ENCODE measurements at places on chromosomes 1 and 21.
A peak's percentile ranks its signal among the peaks of the same experiment; 100 is the strongest.

DNA sequence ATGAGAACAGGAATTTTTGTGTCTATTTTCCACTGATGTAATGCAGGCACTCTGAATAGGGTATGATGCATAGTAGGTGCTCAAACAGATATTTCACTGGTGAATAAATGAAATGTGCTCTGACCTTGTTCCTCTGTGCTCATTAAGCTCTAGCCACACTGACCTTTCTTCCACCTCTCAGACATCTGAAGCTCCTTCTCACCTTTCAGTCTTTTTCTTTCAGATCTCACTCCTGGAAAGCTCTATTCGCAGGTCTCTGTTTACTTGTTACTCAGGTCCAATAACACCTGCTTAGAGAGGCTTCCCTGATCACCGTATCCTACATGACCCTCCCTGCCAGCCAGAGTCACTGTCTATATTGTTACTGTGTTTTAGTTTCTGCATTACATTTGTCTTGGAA lies 59.2 kb upstream of the IVNS1ABP start:
- no peak for DNase-seq

DNA sequence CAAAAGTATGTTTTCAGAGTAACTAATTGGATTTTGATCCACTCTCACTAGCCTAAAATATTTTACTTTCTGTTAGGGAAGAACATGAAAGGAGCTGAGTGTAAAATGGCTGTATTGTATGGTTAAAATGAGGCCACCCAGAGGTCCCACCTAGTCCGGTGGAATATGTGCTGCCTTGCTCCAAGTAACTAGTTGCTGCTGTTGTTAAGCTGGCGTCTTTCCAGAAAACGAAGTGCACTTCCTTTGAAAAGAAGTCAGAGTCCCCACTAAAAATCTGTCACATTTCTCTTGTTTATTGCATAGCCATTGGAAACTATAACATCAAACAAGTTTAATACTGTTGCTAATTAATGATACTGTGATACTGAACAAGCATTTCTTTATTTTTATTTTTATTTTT lies 3.2 kb downstream of the SLC25A33 start:
- no peak for DNase-seq

DNA sequence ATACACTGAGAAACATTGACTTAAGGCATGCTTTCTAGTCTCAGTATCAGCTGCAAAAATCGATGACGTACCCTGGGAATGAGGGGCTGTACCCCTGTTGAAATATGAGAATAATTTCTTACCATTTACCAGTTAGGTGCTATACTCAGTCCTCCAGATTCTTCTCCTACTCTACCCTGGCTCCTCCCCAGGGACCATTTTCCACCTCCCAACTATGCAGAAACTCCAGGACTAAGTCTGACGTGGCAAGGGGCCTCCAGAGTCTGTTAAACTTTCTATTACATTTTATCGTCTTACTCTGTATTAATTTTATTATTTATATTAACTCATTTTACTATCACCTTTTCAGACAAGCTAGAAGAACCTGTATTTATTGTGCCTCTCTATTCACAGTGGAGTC lies 124.3 kb downstream of the CYYR1 start:
- no peak for DNase-seq

- DNase-seq: peak; percentile 87
These were observed at the start of gene SUMO3 for GRCh38 chr21:44817914-44818639. Gene SUMO3, minus strand, starts transcription at chr21:44818062. Its CDS starts 94 bp downstream, at chr21:44817968.

DNA sequence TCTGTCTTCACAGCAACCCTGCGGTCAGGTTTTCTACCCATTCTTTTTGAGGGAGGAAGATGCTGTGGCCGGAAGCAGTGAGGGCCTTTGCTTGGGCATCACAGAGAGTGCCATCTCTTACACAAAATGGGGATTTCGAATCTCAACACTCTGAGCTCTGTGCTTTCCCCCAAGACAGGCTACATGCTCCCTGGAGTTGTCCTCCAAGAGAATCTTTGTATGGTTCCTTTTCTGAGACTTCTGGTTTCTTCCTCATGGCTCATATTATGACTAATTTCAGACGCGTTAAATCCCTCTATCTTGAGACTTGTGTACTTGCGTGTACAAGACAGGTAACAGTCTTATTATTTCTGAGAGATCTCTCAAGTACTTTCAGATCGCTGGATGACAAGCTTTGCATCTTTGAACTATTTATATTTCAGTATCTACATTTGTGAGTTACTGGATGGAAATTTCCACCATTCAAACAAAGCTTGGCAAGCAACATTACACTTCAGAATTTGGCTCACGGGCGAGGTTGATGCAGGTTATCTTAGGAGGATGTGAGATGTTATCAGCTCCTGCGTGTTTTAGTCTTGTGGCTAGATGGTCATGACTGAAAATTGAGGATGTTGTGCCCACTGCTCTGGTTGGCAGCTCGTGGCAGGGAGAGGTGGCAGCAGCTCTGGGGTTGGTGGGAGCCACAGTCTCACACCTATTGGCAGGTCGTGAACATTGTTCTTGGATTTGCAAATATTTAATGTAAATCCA lies 19.4 kb downstream of the ABCG1 start:
- DNase-seq: peak; percentile 71

- DNase-seq: no peak
These were observed 82.4 kb upstream of the PROX1 start for GRCh38 chr1:213905344-213905743.

GRCh38 chr1:218957971-218958370 lies 215.7 kb upstream of the LYPLAL1 start:
- DNase-seq: no peak

DNA sequence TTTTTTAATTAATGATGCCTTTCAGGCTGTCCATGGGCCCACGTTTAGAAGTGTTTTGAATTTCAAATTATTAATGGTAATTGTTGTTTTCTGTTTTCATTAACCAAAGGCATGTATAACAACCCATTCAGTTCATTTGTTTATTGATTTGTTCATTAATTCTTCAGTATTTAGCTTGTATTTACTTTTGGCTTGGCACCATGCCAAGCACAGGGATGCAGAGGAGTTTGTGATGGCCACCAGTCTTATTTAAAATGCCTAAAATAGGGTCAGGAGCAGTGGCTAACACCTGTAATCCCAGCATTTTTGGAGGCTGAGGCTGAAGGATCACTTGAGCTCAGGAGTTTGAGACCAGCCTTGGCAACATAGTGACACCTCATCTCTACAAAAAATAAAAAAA lies 75.3 kb downstream of the ROR1 start:
- DNase-seq: no peak

GRCh38 chr1:100671601-100672000 lies 47.9 kb upstream of the VCAM1 start:
- DNase-seq: no peak

- no peak for DNase-seq
These were observed 136.1 kb downstream of the TGFB2 start for GRCh38 chr1:218481116-218481775.

- peak; percentile 79 for DNase-seq
These were observed 21.5 kb upstream of the TMEM222 start for GRCh38 chr1:27300341-27301051.

- DNase-seq: peak; percentile 94
These were observed at the start of gene C1orf52 for GRCh38 chr1:85259118-85259911. Gene C1orf52, minus strand, starts transcription at chr1:85259662. Its CDS starts 29 bp downstream, at chr1:85259633.

- no peak for DNase-seq
These were observed 275.4 kb downstream of the RPS6KC1 start for GRCh38 chr1:213326281-213327016.

DNA sequence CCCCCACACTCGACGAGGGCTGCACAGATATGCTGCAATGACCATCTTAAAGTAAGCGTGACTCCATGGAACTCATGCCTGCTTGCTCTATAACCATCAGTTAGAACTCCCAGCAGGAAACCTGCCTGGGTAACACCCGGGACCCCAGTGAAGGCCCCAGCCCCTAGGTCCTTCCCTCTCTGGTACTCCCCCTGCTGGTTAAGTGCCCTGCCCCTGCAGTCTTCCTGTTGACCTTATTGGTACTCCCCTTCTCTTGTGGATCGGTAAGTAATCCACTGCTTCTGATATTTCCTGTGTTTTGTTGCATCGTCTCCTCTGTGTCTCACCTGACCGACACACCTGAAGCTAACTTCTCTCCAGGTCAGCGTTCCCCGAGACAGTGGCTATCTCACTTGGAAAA lies 104.8 kb upstream of the COG2 start:
- DNase-seq: no peak

GRCh38 chr1:187987236-187987776 lies 1158.6 kb downstream of the PLA2G4A start:
- DNase-seq: no peak

DNA sequence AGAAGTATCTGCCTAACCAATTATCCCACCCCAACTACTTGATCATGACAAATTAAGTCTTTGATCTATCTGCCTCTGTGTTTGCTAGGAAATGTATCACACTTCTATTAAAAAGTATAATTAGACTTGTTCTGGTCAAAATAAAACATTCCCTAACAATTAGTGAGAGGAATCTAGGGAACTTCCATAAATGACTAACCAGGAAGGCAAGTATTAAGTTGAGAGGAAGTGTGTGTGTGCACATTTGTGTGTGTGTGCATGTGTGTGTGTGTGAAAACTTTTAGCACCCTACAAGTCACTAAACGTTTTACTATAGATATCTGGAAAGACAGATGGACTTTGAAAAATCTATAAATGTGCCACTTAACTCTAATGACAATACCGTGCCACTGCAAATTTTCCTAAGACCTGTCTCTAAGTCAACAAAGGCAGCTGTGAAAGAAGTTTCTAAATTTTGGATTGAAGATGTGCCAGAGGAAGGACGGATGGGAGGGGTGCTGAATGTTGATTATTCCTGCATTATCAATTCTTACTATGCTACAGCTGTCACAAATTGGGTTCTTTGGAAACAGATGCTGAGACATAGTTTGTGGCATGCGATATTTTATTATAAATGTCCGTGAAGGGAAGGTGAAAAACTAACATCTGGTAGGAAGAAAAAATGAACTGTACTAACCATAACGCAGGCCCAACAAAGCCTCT lies 567.1 kb downstream of the PTPRC start:
- DNase-seq: no peak

GRCh38 chr1:156895455-156895812 lies 1.9 kb downstream of the PEAR1 start:
- no peak for DNase-seq

DNA sequence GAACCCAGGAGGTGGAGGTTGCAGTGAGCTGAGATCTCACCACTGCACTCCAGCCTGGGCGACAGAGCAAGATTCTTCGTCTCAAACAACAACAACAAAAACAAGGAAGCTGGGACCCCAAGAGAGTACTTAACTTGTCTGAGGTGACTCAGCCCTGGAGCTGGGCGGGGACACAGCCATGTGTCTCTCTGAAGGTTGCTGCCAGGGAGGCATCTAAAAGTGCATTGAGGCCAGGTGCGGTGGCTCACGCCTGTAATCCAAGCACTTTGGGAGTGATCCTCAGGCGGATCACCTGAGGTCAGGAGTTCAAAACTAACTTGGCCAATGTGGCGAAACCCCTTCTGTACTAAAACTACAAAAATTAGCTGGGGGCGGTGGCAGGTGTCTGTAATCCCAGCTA lies 7.7 kb downstream of the IFI6 start:
- DNase-seq: no peak
